Testis (tissue), 5 donors: ENCODE measurements at places on chromosomes 5 and 9. TPM values are rescaled to one million over a fixed set of nuclear protein-coding genes. Genes with fewer than 3 reads are reported as not detected.
A peak's percentile ranks its signal among the peaks of the same experiment; 100 is the strongest.

IFNA7 gene
- total RNA-seq: not detected

RNF183 gene
- 1.7 TPM for total RNA-seq

MELK gene
- total RNA-seq: 19.2 TPM

PSD2 gene
- 2.0 TPM for total RNA-seq

- DNase-seq: no peak
Measured at GRCh38 chr5:2888520-2889060, 137.1 kb upstream of the IRX2 start.

DNA sequence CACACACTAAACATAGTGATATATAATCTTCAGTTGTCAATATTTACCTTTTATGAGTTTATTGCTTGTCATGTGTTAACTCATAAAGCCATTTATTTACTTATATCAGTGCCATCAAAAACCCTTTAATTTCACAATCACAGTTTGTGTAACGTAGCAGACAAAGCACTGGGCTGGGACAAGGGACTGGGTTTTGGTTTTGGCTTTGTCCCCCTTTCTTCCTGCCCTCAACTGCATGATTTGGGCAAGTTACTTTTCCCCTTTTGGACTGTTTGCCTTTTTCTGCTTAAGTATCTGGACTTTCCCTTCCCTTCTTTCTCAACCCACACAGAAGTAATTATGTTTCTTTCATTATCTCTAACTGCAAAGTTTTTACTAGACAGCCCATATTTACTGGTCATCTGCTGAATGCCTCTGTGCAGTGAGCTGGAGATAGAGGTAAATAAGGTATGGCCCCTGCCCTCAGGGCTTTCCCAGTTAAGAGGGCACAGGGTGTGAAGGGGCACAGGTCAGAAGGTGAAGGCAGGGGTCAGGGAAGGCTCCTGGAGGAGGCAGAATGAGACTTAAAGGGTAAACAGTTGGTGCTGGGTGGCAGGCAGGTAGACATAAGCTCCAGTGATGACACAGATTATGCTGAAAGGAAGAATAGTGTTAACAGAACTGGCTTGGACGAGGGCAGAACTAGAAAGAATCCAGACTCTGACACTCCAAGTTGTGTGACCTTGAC is 14.8 kb upstream of the NR3C1 start:
- no peak for DNase-seq

- no peak for DNase-seq
Measured at GRCh38 chr5:132069561-132069960, 4.0 kb upstream of the CSF2 start.

GRCh38 chr9:95459851-95460517 is 56.8 kb downstream of the PTCH1 start:
- no peak for DNase-seq

DNA sequence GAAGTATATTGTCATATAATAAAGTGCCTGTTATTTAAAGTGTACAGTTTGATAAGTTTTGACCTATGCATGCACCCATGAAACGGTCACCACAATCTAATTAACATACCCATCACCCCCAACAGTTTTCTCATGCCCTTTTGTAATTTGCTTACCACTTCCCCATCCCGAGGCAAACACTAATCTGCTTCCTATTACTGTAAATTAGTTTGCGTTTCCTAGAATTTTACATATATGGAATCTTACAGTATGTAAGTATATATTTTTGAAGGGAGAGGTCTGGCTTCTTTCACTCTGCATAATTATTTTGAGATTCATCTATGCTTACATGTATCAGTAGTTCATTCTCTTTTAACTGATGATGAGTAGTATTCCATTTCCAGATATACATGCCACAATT is 56.5 kb downstream of the AMBP start:
- no peak for DNase-seq

DNA sequence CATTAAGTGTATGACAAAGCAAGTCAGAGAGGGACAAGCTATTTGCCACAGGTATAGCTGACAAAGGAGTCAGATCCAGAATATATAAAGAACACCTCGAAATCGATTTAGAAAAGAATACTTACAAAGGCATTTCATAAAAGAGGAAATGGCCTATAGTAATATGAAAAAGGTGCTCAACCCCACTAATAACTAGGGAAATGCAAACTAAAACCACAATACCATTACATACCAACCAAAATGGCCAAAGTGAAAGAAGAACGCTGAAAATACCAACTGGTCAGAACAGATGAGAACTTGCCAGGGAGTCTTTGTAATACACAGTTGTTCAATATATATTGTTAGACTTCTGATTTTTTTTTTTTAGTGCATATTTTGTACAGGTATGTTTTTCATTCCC is 152.9 kb downstream of the CDC42SE2 start:
- DNase-seq: no peak

DNA sequence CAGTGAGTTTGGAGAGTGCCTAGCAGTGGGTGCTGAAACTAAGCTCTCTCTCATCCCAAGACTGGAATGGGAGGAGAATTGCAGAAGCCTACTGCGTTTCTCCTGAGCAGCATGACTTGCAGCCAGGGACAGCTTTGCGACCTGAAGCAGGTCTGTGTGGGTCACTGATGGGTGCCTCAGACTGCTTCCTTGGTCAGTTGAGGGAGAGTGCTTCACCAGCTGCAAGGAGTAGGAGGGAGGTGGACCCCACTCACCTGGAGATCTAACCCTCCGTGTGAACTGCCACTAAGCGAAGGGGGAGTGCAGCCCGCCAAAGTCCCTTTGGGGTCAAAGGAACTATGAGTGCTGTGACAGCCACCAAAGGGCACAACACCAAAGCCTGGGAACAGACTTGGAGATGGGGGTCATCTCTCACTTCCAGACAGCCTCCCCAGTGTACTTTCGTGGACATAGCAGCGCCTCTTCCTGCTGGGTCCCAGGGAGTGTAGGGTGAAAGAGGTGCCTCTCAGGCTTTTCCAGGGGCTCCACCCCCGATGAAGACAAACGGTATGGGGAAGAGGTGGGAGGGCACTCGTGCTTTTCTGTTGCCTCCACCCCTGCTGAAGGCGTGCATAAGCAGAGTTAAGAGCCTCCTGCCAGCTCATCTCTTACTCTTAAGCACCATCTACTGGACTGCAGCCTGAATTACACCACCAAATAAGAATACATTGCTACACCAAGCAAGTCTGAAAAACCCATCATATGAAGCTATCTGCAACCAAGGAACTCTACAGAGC is 34.3 kb upstream of the MACIR start:
- DNase-seq: peak; percentile 49

GRCh38 chr9:127368852-127369402 is 28.0 kb upstream of the SLC2A8 start:
- peak; percentile 11 for DNase-seq

DNA sequence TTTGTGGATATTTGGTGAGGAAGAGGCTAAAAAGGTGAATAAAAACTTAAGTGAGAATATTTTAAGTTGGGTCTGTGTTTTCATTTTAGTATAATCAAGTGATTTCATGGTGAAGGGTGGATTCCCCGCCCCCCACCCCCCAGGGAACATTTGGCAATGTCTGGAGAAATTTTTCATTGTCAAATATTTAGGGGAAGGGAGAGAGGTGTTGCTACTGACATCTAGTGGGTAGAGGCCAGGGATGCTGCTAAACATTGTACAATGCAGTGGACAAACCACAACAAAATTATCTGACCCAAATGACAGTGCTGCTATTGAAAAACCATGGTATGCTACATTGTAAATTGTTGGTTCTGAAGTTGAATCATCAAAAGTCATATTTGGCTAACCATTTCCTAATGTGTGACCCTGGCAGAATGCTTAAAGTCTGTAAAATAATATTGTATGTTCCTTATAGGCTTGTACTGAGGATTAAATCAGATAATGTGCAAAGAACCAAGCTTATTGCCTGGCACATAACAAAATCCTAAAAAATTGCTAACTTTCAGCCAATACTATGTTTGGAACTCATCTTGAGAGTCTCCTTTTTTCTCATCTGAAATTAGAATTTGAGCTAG is 5.6 kb downstream of the C5orf24 start:
- DNase-seq: peak; percentile 49

DNA sequence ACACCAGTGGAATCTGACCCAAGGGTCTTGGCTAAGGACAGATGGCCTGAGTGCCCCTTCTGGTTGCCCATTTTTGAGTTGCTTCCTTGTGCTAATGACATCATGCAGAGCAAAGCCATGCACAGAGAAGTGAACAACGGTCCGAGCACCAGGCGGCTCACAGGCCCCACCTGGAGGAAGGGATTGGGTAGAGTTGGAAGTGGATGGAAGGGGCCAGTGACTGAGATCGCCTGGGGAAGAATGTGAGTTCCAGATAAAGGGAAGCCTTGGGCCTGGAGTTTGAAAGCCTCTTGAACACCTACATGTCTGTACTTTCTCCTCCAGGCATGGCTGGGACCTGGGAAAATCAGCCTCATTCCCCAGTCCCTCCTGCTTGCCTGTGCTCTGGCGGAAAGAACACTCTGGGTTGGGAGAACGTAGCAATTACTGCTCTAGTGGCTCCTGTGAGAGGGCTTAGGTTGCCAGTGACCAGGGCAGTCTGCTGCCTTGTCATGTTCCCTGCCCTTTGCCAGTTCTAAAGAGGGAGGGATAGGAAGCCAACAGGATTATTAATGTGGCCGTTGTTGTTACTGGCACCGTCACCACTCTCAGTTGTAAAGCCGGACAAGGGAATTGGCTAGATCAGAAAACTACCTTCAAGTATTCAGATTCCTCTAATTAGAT is 62.5 kb upstream of the PTPN3 start:
- no peak for DNase-seq

DNA sequence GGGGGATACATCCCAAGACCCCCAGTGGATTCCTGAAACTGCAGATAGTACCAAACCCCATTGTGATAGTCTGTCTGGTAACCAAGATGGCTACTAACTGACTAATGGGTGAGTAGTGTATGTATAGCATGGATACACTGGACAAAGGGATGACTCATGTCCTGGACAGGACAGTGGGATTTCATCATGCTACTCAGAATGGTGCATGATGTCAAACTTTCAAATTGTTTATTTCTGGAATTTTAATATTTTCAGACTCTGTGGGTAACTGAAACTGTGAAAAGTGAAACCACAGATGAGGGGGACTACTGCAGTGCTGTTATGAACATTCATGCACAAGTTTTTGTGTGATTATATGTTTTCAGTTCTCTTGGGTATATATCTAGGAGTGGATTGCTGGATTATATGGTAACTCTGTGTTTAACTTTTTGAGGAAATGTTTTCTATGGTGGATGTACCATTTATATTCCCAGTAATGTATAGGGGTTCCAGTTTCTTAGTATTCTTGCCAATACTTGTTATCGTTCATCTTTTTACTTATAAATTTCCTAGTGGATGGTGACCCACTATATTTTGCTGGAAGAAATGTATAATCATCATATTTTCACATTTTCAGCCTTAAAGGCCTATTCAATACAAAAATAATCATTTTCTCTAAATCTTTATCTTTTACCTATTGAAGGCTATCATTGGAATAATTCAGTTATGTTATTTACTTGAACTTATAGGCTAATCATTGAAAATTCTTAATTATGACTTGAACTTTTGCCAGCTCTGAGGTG is 140.9 kb downstream of the NR3C1 start:
- no peak for DNase-seq

DNA sequence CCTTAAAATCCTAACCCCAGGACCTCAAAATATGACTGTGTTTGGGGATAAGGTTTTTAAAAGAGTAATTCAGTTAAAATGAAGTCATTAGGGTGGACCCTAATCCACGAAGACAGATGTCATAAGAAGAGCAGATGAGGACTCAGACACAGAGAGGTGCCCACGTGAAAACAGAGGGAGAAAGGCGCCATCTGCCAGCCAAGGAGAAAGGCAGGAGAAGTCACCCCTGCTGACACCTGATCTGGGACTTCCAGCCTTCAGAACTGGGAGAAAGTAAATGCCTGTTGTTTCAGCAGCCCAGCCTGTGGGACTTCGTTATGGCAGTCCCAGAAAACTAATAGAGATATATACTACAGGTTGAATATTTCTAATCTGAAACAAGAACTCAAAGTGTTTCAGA is 67.4 kb downstream of the ROR2 start:
- no peak for DNase-seq
